ENCODE measurements at places on chromosomes 1 and 21. TPM values are rescaled to one million over a fixed set of nuclear protein-coding genes. Genes with fewer than 3 reads are reported as not detected.

The SPRR2E gene
- polyA plus RNA-seq = not detected

The GJA8 gene
- polyA plus RNA-seq = not detected

The NUF2 gene
- 13.0 TPM for polyA plus RNA-seq

DNA sequence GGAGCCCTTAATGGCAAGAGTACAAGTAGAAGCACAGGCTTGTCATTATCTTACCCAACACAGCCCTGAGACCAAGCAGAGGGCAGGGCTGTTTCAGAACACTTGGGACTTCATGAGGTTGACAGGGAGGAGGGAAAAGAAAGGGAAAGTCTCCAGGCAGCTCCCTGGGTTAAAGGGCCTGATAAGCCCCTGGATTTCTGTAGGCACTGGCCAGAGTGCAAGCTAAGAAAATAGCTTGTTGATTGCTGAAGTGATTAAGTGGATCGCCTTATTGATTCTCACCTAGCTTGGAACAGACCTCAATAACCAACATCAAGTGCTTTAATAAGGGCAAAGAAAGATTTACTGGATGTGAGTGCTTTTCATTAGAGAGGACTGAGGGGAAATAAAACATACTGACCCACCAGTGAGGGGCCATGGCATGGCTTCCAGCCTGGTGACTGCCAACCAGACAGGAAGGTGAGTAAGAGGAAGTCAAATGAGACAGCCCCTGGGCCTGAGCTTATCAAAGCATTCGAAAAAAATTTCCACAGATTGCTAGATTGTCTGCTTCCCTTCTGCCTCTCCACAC is 121.4 kb upstream of the NFIA start:
- DNase-seq = no peak

- DNase-seq = no peak
Observed at GRCh38 chr1:155424091-155424490, 103.4 kb downstream of the RUSC1 start.

GRCh38 chr1:84225646-84226045 is 75.9 kb upstream of the SAMD13 start:
- DNase-seq = no peak

- no peak for DNase-seq
Observed at GRCh38 chr1:114216431-114217173, 62.9 kb upstream of the SYT6 start.

GRCh38 chr1:56710646-56711045 is 65.5 kb downstream of the PRKAA2 start:
- peak; percentile 88 for DNase-seq

DNA sequence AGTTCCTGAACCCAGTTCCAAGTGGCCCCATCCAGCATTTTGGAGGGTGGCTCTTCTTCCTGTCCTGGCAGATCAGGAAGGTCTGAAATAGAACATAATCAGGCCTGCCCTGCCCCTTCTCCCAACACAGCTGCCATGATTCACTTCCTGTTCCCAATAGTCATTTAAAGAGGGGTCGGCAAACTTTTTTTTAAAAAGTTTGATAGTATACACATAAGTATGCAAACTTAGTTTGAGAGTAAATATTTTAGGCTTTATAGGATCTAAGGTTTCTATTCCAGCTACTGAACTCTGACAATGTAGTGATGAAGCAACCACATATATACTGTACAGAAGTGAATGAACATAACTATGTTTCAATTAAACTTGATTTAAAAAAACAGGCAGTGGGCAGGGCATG is 66.4 kb downstream of the LUZP1 start:
- peak; percentile 82 for DNase-seq

Data from IMR-90 (cell line).